ENCODE measurements at places on chromosomes 12 and 14.

DNA sequence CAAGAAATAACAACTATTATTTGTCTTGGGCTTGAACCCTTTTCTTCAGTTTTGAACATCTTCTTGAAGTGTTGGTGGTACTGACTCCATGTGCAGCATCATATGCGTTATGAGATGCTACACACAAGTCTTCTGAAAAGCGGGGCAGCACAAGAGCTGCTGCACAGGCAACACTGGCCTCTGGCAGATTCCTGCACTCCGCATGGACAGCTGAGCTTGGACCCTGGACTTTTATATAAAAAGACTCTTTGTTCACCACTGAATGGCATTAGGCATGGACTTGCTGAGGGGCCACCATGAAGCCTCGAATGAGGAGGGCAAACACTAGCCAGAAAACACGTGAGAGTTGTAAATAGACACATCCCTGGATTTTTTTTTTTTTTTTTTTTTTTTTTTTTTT lies 210.8 kb upstream of the NPAS3 start:
- DNase-seq = no peak

DNA sequence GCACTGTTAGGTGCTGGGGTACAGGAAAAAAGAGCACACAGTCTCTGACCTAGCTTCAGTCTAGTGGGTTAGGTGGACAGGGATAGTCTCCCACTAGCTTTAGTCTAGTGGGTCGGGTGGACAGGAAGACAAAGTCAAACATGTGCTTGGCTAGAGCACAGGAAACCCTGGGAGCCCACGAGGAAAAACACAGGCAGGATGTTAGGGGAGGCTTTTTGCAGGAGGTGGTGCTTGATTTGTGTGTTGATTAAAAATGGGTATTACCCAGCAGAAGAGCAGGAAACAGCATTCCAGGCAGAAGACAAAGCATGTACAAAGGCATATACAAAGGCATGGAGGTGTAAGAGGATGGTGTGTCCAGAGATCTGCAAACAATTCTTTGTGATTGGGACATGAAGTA lies 23.3 kb downstream of the SLC38A2 start:
- DNase-seq = no peak

DNA sequence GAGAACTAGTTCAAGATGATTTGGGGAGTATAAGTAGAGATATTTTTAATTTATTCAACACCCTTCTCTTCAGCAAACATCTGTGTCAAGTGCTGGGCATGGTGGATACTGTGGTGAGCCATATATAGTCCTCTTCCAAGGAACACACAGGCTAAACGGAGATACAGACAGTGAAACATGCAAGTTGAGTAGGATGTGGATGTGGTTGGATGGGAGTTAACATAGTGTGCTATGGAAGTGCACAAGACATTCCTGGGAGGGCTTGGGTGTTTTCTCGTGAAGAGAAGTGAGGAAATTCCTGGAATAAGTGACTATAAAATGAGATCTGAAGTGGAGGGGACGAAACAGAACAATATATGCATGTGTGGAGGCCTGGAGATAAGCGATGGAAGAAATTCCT lies 181.1 kb upstream of the NPAS3 start:
- DNase-seq = no peak

DNA sequence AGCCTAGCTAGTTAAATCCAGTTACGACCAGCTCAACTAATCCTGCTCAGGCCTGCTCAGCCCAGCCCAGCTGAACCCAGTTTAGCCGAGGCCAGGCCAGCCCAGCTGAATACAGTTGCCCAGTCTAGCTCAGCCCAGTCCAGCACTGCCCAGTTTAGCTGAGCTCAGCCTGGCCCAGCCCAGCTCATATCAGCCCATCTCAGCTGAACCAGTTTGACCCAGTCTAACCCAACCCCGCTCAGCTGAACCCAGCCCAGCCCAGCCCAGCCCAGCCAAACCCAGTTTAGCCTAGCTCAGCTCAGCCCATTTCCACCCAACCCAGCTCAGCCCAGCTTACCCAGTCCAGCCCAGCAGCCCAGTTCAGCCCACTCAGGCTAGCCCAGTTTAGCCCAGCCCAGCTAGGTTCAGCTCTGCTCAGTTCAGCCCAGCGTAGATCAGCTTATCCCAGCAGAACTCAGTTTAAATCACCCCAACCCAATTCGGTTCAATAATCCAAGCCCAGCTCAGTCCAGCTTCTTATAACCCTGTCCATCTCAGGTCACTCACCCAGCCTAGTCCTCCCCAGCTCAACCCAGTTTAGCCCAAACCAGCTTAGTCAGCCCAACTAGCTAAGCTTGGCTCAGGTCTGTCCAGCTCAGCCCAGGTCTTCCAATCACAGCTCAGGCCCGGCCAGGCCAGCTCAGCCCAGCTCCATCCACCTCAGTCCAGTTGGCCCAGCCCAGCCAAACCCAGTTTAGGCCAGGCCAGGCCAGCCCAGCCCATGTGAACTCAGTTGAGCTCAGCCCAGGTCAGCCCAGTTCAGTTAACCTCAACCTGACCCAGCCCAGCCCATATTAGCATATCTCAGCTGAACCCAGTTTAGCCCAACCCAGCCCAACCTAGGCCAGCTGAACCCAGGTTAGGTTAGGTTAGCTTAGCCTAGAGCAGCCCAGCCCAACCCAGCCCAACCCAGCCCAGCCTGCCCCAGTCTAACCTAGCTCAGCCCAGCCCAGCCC lies 76.7 kb downstream of the TMEM121 start:
- no peak for DNase-seq

DNA sequence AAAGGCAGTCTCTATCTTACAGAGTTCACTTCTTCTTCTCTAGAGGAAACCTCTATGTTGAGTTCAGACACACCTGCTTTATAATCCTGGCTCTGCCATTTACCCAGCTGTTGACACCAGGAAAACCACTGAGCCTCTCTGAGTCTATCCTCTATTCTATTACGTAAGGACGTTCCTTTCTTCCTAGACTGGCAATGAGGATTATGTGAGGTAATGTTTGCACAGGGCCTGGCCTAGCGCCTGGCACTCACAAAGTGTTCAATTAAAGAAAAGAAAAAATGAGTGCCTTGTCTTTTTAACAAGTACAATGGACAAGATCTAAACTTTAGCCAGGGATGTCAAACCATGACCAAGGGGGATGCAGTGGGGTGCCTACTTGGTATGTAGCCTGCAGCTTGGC lies 641.9 kb upstream of the TBX3 start:
- DNase-seq = no peak

Data from BJ (cell line).